ENCODE measurements at places on chromosomes 3 and 15.
A peak's percentile ranks its signal among the peaks of the same experiment; 100 is the strongest.

- DNase-seq = no peak
These were observed 48.9 kb upstream of the TCF12 start for GRCh38 chr15:56869573-56869972.

DNA sequence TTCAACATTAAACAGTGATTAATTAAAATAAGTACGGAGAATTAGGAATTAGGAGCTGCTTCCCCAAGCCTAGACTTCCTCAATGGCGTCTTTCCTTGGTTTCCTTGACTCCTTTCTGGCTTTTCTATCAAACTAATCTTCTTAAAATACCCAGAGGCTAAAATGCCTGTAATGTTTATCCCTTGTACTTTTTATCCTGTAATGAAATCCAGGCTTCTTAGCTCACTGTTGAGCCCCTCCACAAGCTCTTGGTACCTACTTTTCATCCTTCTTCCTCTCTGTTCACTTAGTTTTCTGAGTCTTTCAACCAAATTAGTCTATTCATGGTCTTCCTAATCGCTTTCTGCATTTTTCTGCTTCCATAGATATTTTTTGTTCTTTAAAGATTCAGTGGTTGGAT lies 6.9 kb upstream of the UBE2E1 start:
- no peak for DNase-seq

GRCh38 chr15:73156431-73157191 lies 104.3 kb downstream of the NEO1 start:
- no peak for DNase-seq

GRCh38 chr3:124760601-124761000 lies 30.3 kb downstream of the UMPS start:
- no peak for DNase-seq

DNA sequence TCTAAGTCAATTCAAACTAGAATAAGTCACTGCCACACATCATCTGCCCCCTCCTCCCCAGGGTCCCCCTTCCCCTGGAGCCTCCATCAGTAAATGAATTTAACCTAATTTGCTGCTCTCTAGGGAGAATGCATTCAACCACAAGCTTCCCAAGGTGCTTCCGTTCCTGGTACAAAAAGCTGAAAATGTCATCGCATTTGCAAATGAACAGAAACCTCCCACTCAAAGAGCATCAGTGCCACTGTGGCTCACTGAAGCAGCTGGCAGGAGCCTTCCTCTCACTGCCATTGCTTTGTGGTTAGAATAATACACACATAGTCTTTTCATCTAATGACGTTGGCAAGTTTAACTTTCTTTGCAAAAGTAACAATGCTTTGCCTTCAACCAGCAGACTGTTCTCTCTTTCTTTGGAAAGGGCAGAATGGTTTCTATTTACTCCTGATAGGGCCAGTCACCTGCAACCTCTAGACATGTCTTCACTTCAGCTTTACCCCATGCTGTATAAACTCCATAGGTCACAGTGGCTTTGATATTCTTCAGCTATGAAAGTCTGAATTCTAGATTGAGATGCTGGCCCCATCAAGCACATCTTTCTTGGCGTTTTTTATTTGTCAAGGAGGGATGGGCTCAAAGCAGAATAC lies 238.1 kb downstream of the CPNE4 start:
- DNase-seq = peak; percentile 20

- no peak for DNase-seq
These were observed 10.9 kb downstream of the MYL3 start for GRCh38 chr3:46852334-46852720.
